ENCODE measurements at places on chromosomes 7 and 10.

DNA sequence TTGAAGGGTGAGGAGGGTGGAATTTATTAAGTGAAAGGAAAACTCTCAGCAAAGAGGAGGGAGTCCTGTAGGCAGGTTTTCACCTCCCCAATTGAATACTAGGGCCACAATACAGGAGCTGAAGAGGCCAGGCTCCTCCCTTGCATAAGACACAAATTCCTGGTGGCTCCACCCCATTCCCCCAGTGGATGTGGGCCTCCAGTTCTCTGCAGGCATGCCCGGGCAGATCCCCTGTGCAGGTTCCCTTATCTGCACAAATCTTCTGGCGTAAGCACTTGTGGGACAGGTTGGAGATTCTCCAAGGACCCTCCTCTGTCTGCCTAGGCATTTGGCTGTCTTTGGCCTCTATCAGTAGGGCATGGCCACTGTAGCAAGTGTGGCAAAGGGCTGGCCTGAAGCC is 847.1 kb upstream of the MBL2 start:
- DNase-seq, result no peak

GRCh38 chr7:157700231-157701005 is 363.6 kb downstream of the DNAJB6 start:
- no peak for DNase-seq

GRCh38 chr10:92712016-92712889 is 22.5 kb downstream of the HHEX start:
- no peak for DNase-seq

DNA sequence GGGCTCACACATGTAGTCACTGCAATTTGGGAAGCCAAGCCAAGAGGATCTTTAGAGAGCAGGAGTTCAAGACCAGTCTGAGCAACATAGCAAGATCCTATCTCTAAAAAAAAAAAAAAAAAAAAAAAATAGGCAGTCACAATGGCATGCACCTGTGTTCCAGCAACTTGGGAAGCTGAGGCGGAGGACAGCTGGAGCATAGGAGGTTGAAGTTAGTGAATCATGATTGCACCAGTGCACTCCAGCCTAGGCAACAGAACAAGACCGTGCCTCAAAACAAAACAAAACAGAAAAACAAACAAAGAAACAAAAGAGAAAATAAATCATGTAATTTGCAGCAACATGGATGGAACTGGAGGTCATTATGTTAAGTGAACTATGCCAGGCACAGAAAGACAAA is 33.6 kb upstream of the BICC1 start:
- no peak for DNase-seq

DNA sequence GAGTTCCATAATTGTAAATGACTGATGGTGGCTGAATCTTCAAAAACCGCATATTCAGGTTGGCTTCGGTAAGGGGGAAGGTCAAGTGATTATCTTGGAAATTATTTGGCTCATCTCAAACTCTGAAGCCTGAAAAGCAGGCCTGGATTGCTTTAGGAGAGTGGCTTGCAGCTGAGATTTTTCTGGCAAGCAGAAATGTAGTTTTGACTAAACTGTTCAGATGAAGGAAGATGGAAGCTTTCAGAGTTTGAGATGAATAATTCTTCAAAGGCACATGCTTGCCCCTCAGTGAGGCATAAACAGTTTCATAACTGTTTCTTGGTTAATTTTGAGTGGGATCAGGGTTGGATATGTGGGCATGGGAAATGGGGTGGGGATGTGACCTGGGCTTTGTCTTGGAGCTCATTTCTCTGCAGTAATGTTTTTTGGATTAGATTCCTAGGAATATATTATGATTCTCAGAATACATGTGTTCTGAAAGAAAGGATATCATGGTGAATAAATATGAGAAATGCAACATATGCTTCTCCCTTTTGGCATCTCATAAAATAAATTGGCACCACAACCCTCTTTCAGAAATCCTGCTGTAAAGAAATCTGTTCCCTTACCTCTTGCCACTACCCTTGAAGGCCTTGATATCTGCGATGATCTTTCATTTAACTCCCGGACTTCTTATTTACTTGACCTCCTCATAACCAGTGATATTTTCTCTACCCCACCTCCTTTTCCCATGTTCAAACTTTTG is 469.2 kb downstream of the ADRA2A start:
- no peak for DNase-seq

DNA sequence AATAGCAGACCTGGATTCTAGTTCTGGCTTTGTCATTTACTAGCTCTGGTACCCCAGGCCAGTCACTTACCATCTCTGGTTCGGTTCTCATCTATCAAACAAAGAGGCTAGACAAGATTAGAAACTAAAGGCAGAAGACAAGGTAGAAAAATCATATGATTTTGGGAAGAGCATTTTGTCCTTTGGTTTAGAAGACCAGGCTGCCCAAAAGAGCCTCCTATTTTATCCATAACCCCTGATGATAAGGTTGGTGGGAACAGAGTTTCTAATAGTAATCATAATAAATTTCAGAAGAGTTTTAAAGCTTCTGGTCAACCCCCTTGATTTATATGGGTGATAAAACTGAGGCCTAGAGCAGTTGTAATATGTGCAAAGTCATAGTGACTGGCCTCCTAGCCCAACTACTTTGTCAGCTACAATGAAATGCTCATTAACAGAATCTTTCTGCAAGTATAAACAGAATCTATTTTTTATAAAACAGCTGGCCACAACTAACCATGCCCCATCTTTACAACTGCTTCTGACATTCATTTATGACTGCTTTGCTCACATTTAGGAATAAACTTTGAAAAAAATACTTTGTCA is 23.4 kb downstream of the COX15 start:
- DNase-seq, result no peak

DNA sequence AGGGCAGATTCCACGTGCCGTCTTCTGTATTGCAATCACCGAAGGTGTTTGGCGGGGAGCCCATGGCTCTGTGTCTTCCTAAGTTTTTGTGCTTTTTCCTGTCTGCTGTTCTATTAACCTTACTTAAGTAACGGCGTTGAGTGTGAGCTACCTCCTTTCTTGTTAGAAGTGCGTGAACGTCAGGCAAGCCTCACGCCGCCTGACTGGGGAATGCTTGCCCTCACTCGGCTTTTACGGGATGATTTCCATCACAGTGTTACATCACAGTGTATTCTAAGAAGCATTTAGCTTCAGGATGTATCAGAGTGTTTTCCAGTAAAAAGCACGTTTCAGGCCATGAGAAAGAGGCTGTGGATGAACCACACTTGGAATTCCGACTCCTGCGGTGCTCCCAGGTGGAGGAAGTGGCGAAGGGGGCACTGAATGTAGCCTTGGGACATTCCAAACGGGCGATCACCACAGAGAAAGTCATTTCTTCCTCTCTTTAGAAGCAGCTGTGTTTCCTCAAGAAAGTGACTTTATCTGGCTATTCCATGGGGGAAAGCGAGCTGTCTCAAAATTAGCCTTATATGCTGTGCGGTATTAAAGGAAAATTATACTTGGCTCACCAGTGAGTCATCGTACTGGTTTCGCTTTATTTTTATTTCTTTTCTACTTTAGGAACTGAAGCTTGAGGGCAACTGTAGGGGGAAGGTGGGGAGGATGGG is 290.7 kb downstream of the KLF6 start:
- DNase-seq, result no peak

DNA sequence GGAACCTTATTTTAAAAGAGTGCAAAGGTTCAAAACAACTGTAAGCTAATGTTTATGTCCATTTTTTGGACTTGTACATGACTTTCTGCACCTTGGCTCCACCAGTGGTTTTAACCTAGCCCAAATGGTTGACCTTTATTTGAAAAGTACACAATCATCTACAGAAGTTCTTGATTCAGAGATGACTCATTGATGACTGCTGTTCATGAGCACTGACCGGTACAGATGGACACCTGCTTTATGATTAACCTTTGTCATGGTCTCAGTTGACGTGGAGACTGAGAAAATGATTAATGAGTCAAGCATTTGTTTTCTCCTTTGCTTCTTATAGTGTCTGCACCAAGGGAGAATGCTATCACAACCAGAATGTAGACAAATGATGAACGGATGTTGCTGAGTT is 55.7 kb upstream of the PTER start:
- no peak for DNase-seq

DNA sequence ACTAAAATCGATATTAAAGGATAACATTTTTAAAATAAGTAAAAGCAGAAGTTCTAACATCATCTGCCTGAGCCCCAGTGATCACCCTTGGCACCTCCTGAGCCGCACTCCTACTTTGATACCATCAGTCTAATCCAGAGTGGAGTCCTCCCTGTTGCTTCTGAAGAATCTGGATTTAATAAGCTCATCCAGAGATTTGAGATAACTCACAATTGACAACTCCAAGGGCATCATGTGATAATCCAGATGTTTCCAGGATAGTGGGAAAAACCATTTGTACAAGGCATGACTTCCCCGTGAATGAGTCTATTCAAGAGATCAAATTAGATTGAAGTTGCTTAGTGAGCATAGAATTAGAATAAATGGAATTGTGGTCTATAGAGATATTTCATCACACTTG is 475.8 kb upstream of the C7orf33 start:
- DNase-seq, result no peak

DNA sequence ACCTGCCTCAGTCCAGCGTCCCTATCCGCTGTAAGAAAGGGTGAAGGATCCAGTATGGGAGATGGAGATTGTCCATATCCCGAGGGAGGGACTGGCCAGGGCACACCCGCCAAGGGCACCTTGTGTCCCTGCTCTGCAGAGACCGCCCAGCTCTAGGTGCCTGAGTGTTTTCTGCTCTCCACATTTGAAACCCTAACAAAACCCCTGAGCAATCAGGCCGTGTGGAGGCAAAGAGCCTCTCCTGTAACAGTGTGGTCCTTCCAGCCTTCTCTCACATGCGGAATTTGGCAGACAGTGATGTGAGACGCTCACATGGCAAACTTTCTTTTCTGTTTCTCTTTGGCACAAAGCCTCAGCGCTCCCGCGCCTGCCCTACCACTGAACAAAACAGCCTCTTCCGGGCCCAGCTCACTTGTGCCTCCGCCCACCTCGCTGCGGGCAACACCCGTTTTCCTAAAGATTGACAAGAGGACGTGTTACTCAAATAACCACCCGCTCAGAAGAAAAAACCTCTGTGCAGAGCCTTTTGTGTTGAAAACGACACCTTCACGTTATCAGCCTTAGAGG is 514.8 kb downstream of the DNAJB6 start:
- DNase-seq, result no peak

DNA sequence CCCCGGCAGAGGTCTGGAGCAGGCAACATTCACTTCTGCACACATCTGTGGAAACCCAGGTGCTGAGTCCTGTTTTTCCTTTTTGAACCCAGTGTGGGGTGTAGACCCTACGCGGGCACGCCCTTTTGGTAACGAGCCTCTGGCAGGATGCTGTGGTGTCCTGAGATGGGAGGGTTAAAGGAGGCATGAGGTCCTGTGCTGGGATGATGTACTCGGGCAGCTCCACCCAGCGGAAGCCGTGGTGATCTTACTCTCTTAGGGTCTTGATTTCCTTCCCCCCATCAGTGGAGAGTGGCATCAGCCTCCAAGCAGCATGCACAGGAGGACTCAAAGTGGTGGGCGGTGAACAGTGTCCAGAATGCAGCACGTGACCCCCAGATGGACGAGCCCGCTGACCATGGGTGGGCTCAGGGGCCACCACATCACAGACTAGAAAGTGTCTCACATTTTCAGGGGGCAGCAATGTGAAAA is 148.6 kb downstream of the DNAJB6 start:
- DNase-seq, result no peak

DNA sequence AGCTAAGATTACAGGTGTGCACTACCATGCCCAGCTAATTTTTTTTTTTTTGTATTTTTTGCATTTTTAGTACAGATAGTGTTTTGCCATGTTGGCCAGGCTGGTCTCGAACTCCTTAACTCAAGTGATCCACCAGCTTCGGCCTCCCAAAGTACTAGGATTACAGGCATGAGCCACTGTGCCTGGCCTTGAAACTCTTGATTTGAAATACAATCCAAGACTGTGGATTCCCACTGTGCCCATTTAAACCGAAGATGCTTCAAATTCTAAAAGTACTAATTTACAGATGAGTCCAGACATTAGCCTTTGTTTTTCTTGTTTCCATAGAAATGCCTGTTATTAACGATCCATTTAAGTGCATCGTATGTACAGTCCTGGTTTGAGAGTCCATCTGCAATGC is 130.9 kb downstream of the CACNA2D1 start:
- DNase-seq, result no peak

DNA sequence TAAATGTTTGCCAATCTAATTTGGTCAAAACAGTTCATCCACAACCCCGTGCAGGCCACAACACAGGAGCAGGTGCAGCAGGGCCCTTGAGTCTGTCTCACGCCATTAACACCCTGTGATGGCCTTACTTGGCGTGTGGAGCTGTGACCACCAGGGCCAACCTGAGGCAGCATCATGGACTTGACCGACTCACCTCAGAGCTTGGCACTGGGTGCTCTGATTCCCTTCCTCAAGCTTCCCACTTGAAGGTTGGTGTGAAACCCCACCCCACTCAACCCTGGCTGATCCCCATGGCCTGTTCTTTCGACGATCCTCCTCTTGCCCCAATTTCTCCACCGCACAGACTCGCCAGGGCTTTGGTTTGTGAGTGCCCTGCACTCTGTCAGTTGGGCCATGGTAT is 623.1 kb downstream of the PTPRN2 start:
- no peak for DNase-seq

DNA sequence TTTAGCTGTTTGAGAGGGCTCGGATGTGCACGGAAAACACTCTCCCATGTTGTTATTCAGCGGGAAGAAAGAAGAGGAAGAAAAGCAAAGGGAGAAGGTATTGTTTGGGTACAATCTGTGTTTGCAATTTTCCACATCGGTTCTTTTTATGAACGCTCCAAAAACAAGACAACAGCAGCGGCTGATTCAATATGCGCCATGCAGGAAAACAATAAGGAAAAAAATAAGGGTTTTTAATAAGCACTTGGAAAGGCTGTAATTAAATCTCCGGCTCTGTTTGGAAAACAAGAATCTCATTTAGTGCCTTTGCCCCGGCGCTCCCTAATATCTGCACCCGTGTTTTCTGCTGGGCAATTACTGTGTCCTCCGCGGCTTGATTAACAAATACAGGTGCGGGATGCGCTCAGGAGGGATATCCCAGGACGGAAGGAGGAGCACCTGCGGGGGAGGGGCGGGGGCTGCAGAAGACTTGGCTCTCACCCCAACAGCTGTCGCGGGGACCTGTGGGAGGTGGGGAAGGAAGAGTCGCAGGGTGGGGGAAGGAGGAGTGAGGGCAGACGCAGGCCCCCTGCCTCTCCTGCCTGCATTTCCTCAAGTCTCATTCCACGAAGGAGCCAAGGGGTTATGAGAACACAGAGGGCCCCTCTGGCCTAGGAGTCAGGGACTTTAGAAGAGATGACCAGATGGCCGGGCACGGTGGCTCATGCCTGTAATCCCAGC is 181.5 kb upstream of the PODXL start:
- no peak for DNase-seq

- DNase-seq, result no peak
These were observed 756.3 kb downstream of the NXPH1 start for GRCh38 chr7:9189703-9190102.

GRCh38 chr7:101367676-101368075 is 5.0 kb downstream of the COL26A1 start:
- DNase-seq, result no peak

DNA sequence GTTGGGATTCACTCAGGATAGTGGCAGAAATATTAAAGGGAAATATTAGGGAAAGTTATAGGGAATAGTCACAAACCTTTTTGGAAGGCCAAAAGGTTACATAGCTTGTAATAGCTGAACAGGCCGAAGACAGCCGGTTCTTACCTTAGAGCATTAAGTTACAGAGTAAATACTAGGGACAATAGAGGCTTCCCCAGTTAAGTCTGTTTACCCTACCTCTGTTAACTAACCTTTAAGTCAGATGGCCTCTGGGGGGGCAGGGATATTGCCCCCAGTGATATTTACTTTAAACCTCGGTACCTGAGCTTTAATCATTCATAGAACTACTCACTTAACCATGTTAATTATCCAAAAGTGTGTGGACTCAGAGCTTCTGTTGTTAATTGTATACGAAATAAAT is 7.4 kb downstream of the POLR1F start:
- DNase-seq, result no peak
